SJSA1 (cell line): ENCODE measurements at places on chromosomes 3 and 15.
A peak's percentile ranks its signal among the peaks of the same experiment; 100 is the strongest.

DNA sequence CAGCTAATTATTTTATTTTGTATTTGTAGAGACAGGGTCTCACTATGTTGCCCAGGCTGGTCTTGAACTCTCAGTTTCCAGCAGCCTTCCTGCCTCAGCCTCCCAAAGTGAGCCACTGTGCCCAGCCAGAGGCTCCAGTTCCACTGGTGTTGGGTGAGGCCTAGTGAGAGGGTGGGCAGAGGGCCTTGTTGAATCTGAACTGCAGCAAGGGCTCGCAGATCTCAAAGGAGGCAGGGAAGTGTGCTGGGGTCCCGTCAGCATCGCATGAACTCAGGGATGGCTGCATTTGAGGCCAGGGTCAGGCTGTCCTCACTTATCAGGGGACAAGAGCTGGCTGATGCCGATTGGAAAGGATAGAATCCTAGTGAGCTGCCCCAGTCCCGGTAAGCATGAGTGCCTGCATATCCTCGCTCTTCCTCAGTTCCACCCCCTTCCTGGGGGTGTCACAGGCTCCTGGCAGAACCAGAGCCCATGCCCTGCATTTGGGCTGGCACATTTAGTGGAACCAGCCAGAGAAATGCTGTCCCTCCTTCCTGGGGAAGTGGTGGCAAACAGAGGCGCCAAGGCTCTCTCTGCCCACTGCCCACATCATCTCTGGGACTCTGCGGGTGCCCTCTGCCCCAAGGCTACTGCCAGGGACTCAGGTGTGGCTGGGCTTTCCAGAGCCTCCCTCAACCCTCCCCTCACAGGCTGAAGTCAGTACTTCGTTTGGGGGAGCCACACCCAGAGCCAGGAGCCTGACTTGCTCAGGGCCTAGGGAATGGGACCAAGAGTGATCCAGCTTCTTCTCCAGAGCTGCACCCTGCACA lies 24.1 kb downstream of the ALS2CL start:
- peak; percentile 23 for DNase-seq

DNA sequence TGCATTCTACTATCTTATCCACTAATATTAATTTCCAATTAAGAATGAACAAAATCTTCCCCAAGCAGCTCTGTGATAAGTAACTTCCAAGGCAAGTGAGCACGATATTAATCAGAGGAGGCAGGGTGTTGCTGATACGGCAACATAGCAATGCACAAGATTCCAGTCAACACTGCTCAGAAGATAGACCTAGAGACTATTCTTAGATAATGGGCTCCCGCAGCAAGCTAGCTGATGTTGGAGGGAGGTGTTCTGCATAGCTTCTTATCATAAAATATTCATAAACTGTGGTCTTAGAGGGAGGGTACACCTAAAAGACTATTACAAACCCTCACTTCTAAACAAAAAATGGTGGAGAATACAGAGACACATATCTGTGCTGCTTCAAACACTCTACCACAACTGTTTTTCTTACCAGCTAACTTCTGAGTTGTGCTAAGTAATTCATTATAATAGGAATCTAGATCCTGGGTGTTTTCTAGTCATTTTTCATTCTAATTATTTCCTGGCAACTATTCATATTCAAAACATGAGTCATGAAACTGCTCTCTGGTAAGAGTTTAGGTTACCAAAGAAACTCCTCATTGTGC lies 382.0 kb upstream of the SOX14 start:
- DNase-seq: no peak

- no peak for DNase-seq
Observed at GRCh38 chr3:137582484-137582883, 181.6 kb upstream of the SOX14 start.

DNA sequence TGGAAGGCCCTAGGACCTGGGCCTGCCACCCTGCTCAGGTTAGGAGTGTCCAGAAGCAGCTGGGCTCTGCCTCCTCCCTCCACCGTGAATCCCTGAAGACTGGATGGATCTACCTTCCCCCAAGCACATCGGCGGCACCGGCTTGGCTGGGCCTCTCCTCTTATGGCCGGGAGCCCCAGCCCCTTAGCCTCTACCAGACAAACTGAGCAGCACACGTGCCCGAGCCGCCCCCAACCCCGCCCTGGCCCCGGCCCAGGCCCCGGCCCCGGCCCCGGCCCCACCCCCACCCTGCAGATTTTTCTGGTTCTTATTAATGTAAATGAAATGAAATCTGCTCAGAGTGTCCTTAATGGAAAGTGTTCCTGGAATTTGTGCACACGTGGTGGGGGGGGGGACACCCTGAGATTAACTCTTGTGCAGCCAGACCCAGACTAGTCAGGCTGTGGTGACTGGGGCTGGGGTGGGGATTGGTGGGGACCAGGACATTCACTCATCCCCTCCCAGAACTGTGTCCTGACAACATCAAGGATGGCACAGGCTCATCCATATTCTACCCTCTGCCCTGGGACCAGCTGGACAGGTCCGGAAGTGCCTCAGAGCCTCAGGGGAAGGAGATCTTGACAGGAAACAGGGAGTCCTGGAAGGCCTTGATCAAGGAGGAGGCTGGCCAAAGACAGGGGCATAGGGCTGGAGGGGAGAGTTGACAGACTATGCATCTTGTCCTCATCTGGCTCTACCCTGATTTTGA lies 30.9 kb upstream of the SEMA3F start:
- DNase-seq: no peak

GRCh38 chr3:128485282-128486204 lies 7.5 kb downstream of the GATA2 start:
- DNase-seq: no peak

DNA sequence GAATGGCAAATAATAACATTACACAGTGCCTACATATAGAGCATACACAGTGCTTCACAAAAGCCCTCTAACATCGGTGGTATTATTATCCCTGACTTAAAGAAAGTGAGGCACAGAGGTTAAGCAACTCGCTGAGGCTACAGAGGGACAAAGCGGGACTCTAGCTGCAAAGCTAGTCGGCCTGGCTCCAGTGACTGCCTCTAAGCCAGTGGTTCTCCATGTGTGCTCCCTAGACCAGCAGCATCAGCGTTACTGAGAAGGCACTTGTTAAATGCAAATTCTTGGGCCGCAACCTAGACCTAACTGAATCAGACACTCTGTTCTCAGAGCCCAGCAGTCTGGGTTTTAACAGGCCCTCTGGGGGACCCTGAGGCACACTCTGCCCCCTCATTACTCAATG lies 33.1 kb upstream of the LIPC start:
- no peak for DNase-seq

- DNase-seq: peak; percentile 92
Observed at GRCh38 chr15:48963524-48964113, at the start of gene SHC4. Gene SHC4, minus strand, starts transcription at chr15:48963919. Its CDS starts 904 bp downstream, at chr15:48963015.

- DNase-seq: no peak
Observed at GRCh38 chr15:37516621-37517020, 416.3 kb upstream of the MEIS2 start.

DNA sequence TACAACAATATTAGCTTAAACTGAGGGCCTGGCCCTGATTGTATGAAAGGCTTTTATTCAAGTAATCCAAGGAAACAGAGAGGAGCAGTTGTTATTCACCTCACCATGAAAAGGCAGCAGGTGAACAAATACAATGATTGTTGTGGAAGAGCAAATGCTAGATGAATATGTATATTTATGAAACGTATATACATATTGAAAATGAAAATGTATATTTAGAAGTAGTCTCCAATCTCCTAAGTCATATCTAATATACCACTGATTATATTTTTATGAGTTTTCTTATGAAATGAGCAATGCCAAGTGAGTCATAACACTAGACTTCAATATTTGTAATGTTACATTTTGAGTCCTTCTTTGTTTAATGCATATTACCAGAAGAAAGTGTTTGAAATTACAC lies 116.2 kb upstream of the KCNMB2 start:
- no peak for DNase-seq

- DNase-seq: no peak
Observed at GRCh38 chr3:127145266-127145665, 47.7 kb upstream of the PRR23E start.

GRCh38 chr3:30453360-30454039 lies 152.9 kb upstream of the TGFBR2 start:
- DNase-seq: no peak

DNA sequence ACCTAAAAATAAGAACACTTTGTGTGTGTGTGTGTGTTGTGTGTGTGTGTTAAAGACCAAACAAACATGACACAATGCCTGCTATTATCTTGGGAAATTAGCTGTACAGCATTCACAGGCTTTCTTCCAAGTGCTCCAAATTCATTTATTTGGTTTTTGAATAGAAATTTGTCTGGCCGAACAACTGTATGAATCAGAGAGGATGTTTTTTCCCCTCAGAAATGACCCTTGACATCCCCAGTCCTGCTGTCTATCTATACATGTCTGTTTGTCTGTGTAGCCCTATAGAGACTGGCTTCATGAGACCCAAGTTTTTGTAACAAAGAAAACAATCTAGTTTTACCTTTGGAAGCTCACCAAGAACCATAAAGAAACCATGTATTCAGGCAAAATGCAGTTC lies 549.8 kb downstream of the NSUN3 start:
- DNase-seq: no peak

- DNase-seq: no peak
Observed at GRCh38 chr3:141243271-141243707, 11.7 kb downstream of the PXYLP1 start.

DNA sequence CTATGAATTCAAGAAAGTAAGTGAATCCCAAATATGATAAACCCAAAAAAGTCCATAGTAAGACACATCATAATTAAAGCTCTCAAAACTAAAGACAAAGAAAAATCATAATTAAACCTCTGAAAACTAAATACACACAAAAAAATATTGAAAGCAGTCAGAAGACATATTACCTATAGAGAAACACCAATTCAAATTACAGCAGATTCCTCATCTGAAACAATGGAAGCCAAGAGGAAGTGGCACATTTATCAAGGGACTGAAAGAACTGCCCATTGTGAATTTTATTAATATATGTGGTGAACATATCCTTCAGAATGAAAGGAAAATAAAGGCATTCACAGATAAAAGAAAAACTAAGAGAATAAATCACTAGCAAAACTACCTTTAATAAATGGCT lies 128.2 kb downstream of the SCAPER start:
- no peak for DNase-seq

- no peak for DNase-seq
Observed at GRCh38 chr3:123342631-123343080, 106.2 kb downstream of the ADCY5 start.

DNA sequence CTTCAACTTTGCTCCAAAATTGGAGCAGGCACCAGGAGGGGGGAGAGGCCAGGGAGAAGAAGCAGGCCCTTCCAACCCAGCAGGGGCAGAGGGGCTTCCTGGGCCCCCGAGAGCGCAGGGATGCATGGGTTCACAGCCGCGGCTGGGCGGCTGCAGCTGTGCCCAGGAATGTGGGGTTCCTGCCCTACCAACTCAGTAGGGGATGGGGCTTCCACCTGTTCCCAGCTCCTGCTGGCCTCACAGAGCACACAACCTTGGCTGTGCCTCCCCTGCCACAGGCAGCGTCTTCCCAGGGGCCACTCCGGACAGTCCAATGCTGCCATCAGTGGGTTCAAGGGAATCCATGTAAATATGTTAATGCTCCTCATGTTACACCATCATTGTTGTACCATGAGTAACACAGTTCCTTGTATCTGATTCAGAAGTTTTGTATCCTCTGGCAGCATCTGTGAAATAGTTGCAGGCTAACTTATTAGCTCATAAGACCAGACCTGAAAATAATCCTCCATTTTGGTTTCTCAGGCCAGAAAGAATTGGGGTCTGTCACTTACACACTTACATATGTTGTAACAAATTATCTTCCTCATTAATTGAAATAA lies 12.1 kb upstream of the SIAH2 start:
- DNase-seq: no peak
